Mucosa of descending colon (tissue), 3 donors: ENCODE measurements at places on chromosomes 5 and 9. TPM values are rescaled to one million over a fixed set of nuclear protein-coding genes. Genes with fewer than 3 reads are reported as not detected.

GRCh38 chr5:158854260-158854783 lies 245.4 kb downstream of the EBF1 start:
- DNase-seq, result no peak

GRCh38 chr9:98900725-98901124 lies 43.0 kb upstream of the COL15A1 start:
- no peak for DNase-seq

GRCh38 chr9:113137196-113138168 lies 13.3 kb upstream of the SLC31A2 start:
- DNase-seq, result no peak

DNA sequence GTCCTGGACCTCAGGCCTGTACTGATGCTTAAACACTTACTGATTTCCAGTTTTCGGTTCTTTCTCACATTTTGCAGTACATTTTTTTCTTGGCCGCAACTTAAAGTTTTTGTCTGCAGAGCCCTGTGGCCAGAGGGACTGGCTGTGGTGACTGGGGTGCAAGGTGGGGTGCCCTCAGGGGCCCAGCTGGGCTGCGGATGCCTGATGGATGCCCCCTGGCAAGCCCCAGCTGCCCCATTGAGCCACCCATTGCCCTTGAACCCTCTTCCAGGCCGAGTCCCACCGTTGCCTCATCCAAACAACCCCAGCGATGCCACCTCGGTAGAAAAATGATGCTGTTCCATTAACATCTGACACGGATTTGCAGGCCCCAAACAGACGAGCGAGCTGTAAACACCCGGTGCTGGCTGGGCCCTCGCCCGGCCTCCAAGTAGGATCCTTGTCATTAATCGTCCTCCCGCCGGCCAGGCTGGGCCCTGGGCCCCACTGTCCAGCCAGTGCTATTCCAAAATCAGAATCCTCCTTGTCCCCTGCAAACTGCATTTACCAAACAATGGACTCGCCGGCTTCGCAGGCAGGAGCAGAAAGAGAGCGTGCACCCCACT lies 107.9 kb downstream of the PHF2 start:
- no peak for DNase-seq

GRCh38 chr5:1223278-1223670 lies 1.9 kb upstream of the SLC6A18 start:
- no peak for DNase-seq

- no peak for DNase-seq
Measured at GRCh38 chr5:53257806-53258373, 148.3 kb upstream of the MOCS2 start.

GRCh38 chr9:3746296-3747275 lies 220.8 kb upstream of the RFX3 start:
- DNase-seq, result no peak

- DNase-seq, result no peak
Measured at GRCh38 chr9:116355153-116355921, 201.7 kb downstream of the PAPPA start.

GRCh38 chr5:35938568-35939227 lies at the start of gene CAPSL:
CAPSL (minus strand) TSS chr5:35938622; CDS start chr5:35921120, 17,502 bp downstream.
- DNase-seq, result no peak

- no peak for DNase-seq
Measured at GRCh38 chr5:79512471-79513307, 1.2 kb downstream of the HOMER1 start.

- DNase-seq, result no peak
Measured at GRCh38 chr5:55377810-55378209, 70.0 kb downstream of the MTREX start.

DNA sequence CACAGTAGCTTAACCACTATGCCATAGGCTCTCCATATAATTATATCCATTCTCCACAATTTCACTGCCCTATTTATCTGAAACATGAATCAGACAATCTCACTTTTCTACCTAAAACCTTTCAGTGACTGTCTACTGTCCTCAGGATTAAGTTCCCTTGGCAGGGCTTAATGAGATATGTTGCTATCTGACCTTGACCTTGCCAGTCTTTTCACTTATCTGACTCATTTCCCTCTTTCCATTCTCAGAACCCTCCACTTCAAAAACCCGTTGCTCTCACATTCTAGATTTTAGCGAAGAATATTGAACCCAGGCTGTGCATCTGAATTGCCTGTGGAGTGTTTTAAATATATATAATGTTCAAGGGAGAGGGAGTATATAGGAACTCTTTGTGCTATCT lies 452.1 kb upstream of the MPDZ start:
- DNase-seq, result no peak

DNA sequence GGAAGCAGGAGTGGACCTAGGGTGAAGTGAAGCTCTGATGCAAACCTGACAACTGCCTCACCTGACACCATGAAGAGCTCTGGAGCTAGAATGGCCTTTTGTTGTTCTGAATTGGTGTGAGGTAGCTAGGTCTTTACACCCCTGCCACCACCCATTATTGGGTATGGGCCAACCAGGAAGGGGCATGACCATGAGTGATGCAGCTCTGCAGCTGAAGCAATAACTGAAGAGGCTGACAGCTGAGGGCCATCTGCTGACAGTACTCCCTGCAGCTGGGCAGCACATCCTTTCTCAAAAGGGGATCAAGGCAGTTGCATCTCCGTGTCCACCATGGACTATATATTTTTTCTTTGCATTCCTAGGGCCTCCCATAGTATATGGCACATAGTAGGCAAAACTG lies 87.0 kb upstream of the TLE1 start:
- DNase-seq, result no peak

DNA sequence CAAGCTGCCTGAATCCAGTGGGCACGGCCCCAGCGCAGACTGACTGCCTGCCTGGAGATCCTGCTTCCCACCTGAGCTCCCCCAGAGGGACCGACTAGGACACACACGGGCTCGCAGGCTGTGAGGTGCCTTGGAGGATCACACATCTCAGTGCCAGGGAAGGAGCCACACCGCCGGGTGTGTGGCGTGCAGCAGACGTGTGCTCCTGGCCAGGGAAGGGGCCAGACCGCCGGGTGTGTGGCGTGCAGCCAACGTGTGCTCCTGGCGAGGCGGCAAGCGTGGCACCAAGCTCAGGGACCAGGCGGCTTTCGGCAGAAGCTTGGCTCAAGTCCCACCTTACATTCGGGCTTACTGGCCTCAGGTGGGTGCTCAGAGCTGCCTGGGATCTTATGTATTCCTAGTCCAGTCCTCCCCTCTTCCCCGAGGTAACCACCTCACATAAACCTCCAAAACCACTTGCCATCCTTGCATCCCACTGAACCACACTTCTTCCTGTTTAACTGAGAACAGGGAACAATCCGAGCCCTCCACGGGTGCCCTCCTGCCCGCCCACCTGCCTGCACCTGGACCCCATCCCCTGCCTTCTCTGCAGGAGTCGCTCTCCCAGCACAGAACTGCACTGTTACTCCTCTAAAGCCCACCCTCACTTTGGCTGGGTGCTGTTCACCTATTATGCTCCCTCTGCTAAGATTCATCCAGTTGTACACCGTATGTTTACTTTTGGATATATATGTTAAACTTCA lies 22.4 kb upstream of the MRNIP start:
- no peak for DNase-seq

- DNase-seq, result no peak
Measured at GRCh38 chr9:23543419-23543818, 282.6 kb downstream of the ELAVL2 start.

GRCh38 chr5:153080940-153081339 lies 409.5 kb upstream of the GRIA1 start:
- no peak for DNase-seq

- peak; percentile 58 for DNase-seq
Measured at GRCh38 chr9:127751269-127752054, 16.4 kb upstream of the TOR2A start.

DNA sequence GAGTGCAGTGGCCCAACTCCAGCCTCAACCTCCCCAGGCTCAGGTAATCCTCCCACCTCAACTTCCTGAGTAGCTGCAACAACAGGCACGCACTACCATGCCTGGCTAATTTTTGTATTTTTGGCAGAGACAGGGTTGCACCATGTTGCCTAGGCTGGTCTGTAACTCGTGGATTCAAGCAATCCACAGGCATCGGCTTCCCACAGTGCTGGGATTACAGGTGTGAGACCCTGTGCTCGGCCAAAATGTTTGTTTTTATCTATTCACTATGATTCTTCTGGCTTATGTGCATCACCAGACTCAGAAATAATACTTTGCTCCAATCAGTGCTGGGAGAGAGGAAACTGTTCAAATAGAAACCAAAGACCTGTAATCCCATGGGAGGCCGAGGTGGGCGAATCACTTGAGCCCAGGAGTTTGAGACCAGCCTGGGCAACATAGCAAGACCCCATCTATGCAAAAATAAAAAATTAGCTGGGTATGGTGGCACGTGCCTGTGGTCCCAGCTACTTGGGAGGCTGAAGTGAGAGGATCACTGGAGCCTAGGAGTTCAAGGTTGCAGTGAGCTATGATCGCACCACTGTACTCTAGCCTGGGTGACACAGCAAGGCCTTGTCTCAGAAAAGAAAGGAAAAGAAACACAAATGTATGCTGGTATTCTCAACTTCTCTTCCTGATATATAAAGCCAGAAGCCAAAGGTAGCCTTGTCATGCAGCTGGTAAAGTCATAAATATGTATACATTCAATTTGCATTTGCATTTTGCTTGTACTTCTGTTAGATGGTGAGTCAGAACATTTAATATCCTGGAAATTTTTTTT lies 4.5 kb downstream of the PIP5K1B start:
- no peak for DNase-seq

Gene TMEM252
- total RNA-seq, result 0.46 TPM

Gene SPINK6
- not detected for total RNA-seq

Gene CTNND2
- total RNA-seq, result 0.70 TPM

Gene DOCK8
- total RNA-seq, result 13.5 TPM

Gene PKD2L2
- total RNA-seq, result not detected

Gene ALDH1A1
- 173 TPM for total RNA-seq

Gene C7
- 9.2 TPM for total RNA-seq

Gene CBY3
- total RNA-seq, result not detected

Gene ENTREP1
- 3.4 TPM for total RNA-seq

Gene CACNA1B
- total RNA-seq, result 0.22 TPM

Gene BHMT2
- total RNA-seq, result 17.7 TPM

Gene PELO
- total RNA-seq, result 59.4 TPM

Gene SH3TC2
- total RNA-seq, result 2.2 TPM

Gene SURF2
- 15.0 TPM for total RNA-seq
